ENCODE measurements at places on chromosomes 3 and 15.

DNA sequence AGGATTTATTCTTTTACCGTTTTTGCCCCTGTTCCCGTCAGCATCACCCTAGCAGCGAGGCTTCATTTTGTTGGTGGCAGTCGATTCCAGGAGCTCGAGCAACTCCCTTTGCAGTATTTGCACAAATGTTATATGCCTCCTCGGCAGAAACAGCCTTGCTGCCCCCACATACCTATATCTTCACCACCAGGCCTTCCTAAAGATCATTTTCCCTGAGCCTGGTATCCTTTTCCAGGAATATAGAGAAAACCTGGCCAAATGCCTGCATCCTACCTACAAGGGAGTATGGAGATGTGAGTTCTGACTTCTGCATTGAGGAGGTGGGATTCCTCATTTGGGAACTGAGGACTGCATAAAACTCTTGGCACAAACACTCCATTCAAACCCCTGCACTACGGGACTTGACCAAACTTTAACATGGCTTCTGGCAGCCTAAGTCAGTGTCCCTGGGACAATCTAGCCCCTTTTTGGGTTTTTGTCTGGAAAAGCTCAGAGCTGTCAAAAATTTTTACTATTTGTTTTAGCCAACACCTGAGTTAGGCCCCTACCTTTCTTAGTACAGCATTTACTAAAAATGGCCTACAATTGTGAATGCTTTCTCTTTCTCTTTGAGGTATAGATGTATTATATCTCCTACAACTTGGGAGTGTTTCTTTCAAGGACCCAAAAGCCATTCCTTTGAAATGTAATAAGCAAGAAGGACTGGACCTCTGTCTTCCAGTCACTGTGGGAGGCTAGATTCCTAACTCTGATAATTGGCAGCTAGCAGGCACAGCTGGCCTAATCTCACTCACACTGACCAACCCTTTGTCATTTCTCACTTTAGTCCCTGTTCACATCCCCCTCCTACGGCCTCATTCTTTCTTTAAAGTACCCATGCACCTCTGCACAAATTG is 12.1 kb upstream of the UBE2Q2 start:
- DNase-seq: no peak

DNA sequence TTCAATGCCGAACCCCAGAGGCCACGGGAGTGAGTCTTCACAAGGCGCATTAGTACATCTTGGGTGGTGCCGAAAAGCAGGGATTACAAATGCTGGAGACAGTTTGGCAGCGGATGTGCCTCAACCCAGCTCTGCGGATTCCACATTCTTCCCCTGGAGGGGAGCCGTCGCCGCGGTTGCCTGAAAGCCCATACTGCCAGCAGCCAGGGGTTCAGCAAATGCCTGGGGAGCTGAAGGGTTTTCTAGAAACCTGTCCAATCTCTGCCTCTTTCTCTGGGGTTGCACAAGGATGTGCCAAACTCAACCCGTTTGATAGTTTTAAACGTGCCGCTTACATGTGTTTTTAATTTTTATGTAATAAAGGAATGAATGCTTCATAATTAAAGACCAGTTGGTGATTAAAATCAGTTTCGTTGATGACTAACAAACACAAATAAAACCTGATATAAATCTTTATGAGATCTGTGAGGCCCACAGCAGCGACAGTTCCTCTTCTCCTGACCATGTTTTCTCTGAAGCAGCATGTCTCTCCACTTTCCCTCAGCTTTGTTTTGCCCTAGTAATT is 74.6 kb upstream of the LEKR1 start:
- DNase-seq: peak; percentile 74

DNA sequence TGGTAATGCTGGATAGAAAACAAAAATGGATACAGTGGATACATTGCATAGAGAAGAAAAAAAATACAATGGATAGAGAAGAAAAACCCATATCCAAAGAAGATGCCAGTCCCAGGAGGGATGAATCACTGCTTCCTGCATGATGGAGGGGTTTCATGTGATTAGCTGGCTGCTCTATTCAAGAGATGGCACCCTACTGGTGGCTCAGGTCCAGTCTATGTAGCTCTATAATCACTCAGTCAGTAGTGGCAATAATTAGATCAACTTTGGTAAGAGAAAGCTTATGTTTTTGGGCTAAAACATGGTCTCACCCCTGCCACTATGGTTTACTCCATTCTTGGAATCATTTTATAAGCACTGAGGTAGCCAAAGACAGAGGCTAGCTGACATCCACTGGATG is 33.7 kb upstream of the NOX5 start:
- DNase-seq: no peak

DNA sequence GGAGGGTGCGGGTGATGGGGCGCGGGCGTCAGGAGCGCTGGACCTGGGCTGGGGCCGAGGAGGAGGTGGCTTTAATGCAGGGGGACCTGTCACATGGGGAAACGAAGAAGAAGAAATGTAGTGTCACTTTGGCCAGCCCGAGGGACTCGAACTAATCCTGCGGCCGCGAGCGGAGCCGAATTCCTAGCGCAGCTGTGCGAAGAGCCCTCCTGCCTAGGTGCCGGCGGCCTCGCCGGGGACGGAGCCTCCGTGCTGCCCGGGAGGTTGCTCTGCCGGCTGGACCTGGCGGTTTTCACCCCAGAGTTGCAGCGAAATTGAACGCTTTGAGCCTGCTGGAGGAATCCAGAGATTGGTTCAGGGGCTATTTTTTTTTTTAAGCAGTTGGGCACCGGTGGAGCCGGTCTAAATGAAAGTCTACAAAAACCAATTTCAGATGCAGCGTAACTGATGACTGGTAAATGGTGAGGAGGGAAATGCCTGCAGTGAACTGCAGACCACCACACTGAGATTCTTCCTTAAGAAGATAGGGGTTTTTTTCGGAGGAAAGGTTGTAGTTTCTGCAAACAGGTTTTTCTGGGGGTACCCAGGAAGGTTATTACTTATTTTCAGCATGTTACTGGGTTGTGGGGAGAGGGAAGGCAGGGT is 662 bp downstream of the TMEM108 start:
- DNase-seq: peak; percentile 29

- no peak for DNase-seq
These were observed 88.3 kb upstream of the ADAMTSL3 start for GRCh38 chr15:83565553-83566159.

- DNase-seq: no peak
These were observed 38.8 kb downstream of the EDC3 start for GRCh38 chr15:74656935-74657535.

All from left hindlimb (tissue), 1 donor.